ENCODE measurements at places on chromosomes 12 and 14. TPM values are rescaled to one million over a fixed set of nuclear protein-coding genes. Genes with fewer than 3 reads are reported as not detected.

Gene IL22
- not detected for total RNA-seq

Gene KLRC4
- not detected for total RNA-seq

Gene FBRSL1
- 56.0 TPM for total RNA-seq

Gene CCDC184
- not detected for total RNA-seq

Gene WNK1
- 74.1 TPM for total RNA-seq

Gene RECQL
- 11.3 TPM for total RNA-seq

DNA sequence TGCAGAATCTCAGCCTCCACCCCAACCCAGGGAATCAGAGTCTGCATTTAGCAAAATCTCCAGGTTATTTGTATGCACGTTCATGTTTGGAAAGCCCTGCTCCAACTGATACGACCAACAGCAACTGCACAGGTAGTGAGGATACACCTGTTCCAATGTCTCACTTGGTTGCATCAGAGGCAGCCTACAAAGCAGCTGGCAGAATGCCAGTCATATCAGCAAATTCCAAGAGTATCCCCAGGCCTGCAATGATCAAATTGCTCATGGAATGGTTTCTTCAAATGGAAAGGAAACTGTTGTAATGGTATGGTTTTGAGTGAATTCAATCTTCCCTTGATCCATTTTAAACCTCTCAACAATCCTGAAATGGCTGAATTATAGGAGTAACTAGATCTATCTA, 75.4 kb downstream of the GRIP1 start:
- DNase-seq, result no peak

DNA sequence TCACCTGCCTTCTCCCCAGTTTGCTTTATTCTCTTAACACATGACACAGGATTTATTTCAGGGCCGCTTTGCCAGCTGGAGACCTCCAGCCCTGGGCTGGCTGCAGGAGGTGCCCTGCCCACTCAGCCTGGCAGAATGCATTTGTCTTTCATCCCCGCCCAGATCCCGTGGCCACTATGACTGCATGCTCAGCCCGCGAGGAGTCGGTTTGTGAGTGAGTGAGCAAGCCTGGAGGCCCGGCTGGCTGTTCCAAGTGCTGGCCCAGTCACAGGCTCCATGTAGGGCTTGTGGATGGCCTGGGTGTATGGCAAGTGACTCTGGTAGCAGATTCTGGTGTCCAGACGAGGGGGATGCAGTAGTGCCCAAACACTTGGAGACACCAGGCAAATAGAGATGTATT, 2.1 kb downstream of the TDP1 start:
- DNase-seq, result no peak

DNA sequence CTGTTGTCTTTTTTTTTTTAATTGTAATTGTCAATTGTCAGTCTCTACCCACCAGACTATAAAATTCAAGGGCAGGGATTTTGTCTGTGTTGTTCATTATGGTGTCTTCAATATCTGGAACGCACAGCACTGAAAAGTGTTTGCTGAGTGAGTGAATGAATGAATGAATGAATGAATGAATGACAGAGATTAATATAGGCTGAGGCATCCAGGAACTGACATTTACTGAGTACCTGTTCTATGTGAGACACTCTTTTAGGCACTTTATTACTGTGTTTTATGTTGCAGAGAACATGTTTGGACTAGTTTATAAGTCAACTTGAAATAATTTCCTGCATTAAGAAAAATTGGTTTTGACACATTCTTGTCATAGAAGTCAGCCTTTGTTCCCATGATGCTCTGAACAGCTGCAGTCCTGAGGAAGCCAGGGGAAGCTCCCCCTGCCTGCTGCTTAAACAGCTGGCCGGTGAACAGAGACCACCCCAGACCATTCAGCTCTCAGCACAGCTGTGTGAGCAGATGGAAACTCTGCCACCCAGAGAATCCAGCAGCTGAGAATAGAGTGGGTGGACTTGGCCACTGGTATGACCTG, 160.7 kb upstream of the CCND2 start:
- DNase-seq, result no peak

GRCh38 chr12:93571365-93571924, 1.0 kb upstream of the SOCS2 start:
- DNase-seq, result no peak

DNA sequence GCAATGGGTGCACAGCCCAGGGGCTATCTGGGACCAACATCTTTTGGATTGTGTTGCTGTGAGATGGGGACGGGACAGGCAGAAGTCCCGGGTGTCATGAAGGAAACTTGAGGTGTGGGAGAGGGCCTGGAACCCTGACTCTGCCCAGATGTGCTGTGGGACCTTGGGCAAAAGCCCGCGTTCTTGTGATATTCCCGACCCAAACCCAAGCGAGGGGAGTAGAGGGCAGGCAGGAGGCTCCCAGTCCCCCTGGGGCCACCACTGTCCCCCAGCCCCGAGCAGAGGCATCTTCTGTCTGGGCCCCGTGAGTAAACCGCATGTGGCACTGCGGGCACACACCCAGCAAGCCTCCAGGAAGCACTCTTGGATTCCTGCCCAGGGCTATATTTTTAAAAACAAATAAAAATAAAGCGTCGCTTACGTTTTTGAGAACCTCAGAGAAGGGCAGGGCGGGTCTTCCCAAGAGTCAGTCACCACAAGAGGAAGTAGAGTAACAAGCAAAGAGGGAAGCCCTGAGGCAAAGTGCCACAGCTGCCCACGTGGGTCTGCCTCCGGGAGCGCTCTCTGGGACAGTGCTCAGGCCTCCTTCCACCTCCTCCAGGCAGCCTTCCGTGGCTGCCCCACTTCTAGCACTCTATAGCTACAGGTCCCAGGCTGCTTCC, 39.5 kb downstream of the BEGAIN start:
- peak; percentile 63 for DNase-seq

- no peak for DNase-seq
Measured at GRCh38 chr12:46814143-46814542, 11.7 kb downstream of the SLC38A4 start.

DNA sequence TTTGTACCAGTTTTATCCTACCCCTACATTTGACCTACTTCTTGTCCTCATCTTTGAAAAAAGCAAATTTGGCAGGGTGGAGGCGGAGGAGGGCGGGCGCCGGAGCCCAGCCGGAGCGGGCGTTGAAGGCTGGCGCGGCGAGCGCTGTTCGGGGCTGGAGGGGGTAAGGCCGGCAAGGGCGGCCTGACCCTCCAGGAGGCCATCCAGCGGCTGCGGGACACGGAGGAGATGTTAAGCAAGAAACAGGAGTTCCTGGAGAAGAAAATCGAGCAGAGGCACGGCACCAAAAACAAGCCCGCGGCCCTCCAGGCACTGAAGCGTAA, 27.2 kb downstream of the FBXO34 start:
- DNase-seq, result no peak

DNA sequence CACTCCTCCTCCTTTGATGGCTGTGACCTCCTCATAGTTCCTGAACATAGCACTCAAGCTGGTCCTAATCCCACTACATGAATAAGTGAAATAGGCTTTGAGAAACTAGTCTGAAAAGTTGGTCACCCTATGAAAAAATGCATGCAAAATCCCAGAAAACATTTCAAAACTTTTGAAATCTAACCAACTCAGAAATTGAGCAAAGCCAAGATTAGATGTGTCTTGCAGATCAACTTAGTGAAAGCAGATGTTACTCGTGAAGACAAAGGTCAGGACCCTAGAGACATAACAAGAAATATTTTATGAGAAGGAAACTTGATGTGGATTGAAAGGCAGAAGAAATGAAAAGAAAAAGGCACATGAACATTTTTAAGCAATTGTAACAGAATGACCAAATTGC, 63.3 kb downstream of the TSHR start:
- DNase-seq, result no peak

DNA sequence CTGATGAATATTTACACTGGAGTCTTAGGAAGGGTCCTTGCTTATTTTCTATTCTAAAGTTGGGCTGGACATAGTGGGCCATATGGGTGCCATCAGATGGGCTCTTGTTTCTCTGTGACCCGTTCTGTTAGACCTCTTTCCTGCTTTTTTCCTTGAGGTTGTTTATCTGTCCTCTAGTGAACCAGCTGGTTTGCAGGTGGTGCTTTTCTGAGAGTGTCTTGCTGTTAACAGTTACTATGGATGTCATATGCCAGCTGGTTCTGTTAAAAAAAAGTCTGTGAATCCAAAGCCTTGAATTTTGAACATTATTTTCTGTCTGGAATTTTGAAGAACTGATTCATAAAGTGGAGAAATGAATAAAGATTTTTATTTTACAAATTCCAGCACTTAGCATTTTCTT, 29.2 kb downstream of the ZC3H14 start:
- no peak for DNase-seq

GRCh38 chr14:95993768-95994592, 45.2 kb upstream of the C14orf132 start:
- DNase-seq, result peak; percentile 56

- no peak for DNase-seq
Measured at GRCh38 chr12:61525331-61525730, 734.9 kb upstream of the USP15 start.

DNA sequence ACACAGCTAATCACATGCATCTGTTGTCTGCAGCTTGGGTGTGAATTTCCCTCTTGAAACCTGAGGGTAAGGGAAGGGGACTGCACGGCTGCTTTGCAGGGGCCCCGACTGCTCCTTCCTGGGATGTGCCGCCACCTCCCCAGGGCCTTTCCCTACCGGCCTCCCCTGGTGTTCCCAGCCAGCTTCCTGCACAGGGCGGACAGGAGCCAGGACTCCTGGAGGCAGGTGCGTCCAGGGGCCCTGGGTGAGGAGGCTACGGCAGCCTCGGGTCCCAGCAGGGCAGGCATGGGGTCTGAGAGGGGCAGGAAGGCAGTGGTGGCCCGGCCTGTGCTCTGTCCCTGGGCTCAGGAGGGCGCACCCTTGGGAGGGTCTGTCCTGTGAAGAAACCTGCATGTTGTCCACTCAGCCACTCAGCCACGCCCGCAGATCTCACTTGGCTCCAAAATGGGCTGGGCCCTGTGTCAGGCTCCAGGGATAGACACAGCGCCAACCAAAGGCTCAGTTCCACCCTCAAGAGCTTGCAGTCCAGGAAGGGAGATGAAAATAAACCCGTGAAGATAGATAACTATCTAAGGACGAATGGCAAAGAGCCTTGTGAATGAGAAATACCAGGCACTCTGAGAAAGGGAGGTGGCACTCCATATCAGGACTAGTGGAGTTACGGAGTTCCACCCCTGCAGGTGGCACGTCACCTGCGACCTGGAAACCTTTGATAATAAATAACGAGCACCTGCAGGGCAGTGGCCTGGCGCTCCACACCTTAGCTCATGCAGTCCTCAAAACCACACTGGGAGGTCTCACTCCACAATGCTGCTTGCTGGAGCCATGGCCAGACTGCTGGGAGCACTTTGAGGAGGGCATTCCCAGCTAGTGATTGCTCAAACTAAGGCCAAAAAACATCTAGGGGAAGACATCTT, 427.4 kb downstream of the AACS start:
- DNase-seq, result no peak

DNA sequence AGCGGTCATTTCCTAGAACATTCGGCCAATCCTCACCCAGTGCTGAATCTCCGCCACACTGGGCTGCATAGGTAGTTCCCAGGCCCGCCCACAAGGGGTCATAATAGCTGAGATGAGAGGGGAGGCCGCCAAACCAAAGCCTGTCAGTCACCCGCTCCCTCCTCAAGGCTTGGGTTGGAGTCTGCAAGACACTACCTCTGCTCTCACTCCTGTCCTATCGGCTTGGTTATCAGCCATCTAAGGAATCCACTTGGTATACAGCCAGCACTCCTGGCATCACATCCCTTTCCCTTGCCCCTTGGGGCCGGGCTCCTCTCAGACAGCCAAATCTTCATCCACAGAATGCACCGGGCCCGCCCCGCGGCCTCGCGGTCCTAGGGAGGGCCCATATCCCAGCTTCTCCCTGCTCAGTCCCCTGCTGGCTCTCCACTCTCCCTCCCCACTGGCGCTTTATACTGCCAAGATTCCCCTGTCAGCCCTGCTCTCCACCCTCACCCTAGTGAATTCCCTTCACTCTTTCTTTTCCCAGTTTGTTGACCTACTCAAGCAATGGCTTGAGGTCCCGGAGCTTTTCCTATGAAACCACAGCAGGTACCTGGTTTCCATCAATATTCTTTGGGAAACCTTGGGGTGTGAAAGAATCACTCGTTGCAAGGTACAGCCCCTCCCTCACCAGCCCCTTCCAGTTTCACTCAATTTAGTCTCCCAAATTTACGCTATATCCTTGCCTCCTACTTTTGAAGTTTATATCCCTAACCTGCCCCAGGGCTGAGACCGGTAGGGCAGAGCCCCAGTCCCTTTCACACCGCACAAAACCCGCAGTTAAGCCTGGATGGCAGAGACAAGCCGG, 1.4 kb downstream of the IFFO1 start:
- peak; percentile 81 for DNase-seq

Measured in HT-29 (cell line).